ENCODE measurements at places on chromosomes 4 and X.

DNA sequence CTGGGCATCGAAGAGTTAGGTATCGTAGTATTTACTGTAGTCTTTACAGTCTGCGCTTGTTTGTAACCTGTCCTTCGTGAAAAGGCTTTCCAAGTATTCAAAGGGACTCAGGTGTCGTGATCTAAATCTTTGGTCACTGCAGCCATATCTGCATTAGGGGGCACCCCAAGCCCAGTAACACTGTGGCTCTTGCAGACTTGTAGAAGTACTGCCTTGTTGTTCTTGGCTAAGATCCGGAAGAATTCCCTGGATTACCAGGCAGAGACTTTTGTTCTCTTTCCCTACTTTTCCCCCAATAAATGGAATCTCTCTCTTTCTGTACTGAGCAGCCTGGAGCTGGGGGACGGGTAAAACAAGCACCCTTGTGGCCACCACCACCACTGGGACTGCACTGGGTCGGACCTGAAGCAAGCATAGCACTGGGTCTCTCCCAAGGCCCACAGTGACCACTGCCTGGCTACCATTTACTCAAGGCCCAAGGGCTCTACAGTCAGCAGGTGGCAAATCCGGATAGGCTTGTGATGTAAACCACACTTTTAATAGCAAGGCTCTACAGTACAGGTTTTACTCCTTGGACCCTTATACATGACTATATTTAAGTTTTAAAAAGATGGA lies 12.0 kb downstream of the CXorf58 start:
- no peak for DNase-seq

GRCh38 chr4:112526061-112526460 lies 10.1 kb upstream of the NEUROG2 start:
- no peak for DNase-seq

GRCh38 chrX:71976753-71977152 lies 66.1 kb downstream of the NHSL2 start:
- no peak for DNase-seq

DNA sequence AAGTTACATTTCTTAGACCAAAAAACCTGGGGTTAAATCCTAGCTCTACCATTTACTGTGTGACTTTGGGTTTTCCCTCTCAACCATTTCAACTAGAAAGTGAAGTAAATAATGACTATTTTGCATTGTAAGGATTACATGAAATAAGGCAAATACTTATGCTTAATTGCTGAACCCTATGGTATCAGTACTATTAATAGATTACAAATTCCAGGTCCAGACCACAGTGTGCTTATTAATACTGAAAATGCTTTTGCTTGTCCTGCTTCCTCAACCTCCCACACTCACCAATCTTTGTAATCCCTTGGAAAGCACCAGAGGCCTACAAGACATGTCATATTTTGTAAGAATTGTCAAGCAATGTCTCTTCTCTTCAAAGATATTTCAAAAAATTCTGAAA lies 456.5 kb downstream of the SPOCK3 start:
- DNase-seq: no peak

DNA sequence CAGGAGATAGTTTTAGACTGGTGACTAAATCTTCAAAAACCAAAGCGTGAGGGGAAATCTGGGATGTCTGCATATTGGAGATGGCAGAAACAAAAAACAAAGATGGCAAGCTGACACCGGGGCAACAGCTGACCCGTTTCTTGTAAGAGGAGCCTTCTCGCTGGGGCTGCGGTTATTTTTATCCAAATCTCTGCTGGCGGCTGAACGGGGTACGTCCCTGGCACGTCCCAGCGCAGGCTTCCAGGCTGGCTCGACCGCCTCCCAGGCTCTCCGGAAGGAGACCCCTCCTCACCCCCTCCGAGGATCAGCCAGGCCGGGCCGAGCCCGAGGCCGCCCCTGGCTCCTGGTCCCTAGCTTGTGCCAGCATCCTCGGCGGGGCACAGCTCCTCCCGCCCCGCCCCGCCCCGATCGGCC lies 403 bp downstream of the SGCB start:
- no peak for DNase-seq

DNA sequence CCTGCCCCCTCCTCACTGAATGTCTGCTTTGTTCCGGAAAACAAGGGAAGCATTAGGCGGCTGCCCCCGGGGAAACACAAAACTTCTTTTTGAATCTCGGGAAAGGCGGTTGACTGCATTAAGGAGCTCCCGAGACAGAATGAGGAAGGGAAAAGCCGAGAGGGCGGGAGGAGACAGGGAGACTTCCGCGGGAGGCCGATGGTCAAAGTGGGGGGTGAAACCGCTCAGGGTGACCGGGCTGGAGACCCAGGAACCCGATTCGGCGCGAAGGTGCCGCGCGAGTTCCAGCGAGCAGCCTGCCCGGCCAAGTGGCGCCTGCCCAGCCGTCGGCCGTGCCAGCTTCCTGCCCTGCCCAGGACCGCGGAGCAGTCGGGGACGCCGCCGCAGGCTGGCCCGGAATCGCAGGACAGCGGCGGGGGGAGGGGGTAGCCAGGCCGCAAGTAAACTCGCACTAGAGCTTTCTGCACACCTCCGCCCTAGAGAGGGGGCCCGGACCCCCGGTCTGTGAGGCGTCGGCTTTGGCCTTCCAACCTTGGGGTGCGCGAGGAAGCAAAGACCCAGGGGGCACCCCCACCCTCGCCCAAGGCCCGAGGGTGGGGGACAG lies 55.1 kb upstream of the BCOR start:
- no peak for DNase-seq

DNA sequence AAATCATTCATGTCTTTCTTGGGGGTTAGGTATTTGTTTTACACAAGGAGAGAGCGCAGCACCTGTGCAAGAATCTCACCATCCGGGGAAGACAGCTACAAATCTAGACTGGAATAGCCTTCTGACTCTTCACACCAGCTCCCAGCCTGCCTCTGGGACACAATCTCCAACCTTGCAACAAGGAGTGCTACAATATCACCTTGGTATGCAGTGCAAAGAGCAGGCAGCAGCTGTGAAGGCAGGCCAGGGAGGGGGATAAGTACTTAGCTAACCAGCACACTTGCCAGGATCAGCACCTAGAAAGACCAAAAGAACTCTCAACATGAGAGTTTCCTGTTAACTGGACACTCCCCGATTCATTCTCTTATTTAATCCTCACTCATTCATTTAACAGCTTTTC lies 235.3 kb downstream of the AR start:
- DNase-seq: no peak
